ENCODE measurements at places on chromosomes 3 and 15.
A peak's percentile ranks its signal among the peaks of the same experiment; 100 is the strongest.

GRCh38 chr3:66692766-66693150, 191.9 kb upstream of the LRIG1 start:
- no peak for DNase-seq

DNA sequence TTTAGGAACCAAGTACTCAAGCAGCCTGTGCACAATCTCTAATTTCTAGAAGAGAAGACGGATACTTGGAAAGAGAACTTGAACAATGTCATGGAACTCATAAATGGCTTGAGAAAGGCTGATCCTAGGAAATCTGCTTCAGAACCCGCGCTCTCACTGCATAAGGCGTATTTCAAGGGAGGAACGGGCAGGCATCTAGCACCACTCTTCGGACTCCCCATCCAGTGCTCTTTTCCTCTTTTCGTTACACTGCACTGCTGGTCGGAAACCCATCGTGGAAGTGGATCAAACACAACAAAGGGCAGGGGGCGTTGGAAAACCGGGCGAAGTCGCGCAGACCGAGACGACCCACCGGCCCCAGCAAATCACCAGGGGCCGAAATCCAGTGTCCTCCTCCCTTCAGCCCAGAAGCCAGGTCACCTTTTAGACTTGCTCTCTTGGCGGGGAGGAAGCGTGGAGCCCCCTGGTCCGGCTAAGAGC, 539 bp upstream of the TLNRD1 start:
- peak; percentile 36 for DNase-seq

DNA sequence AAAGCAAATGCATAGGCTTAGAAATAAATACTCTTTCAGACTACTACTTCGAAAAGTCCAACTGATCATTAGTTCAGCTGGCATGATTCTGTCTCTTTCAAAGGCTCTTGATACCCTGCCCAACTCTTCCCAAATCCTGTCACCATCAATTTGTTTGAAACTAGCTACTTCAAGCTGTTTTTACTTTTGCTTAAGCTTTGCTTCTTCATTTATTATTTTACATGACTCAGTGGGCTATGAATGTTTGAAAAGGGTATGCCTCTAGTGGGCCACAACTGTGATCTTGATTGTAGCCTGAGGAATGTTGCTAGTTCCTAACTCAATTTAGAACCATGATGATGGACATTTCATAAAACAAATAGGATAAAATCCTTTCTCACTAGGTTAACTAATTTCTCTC, 340.8 kb downstream of the NAALADL2 start:
- DNase-seq: no peak

- no peak for DNase-seq
Measured at GRCh38 chr15:78282324-78282723, 17.1 kb downstream of the SKIC8 start.

DNA sequence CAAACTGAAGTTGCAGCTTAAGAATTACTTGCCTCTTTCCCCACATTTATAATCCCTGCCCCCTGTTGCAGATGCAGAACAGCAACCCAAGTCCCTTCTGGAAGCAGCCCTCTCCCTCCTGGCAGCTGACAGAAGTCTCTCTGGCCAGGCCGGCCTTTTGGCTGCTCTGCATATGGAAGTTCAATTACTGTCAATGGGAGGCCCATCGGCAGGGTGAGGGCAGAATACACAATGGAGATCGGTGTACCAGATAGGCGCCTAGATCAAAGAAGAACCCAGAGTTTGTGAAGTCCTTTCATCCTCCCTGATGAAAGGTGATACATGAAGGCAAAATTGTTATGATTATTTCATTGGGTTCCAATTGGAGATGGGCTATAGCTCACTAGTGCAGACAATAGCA, 327.9 kb upstream of the CTNNB1 start:
- peak; percentile 35 for DNase-seq

DNA sequence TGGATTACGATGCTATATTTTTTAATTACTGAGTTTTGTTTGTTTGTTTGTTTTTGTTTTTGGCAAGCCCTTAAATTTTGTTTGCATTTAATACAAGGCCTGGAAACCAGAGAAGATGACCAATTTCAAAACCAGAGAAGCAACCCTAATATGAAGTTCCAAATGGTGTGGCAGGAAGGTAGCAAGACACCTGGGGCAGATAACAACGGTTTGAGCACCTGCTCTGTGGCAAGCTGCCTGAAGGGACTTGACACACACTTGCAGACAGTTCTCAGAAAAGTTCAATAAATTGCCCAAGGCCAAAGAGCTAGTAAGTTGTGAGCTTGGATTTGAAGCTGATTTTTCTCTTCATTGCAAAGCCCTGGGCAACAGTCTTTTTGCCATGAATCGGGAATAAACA, 151.2 kb upstream of the UBE2E1 start:
- no peak for DNase-seq

- DNase-seq: no peak
Measured at GRCh38 chr3:16305111-16305541, 40.1 kb downstream of the OXNAD1 start.

DNA sequence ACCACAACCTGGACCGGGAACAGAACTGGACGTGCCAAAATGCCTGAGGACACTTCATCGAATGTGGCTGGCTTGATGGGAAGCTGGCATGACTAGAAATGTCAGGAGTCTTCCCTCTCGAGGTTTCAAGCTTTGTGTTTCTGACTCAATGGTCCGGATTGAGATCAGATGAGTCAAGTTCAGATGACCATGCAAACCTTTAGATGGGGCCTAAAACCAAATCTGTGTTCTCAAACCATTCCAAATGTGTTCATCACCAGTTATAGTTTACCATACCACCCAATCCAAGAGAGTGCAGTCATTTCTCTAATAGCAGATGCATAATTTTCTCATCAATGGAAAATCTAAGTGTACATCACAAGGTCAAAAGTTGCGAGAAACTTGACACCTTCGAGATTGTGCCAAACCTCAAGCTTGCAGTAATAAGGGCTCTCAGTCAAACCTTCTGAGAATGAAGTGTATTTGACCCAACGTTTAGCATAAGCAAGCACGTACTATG, 369.1 kb downstream of the RORA start:
- no peak for DNase-seq

GRCh38 chr3:160981217-160981938, 123.8 kb downstream of the B3GALNT1 start:
- no peak for DNase-seq

GRCh38 chr3:16130066-16130465, 44.4 kb upstream of the GALNT15 start:
- no peak for DNase-seq

Data from brain (organoid and tissue), 16 donors.